Peyer's patch (tissue), 4 donors: ENCODE measurements at places on chromosomes 13 and 19. TPM values are rescaled to one million over a fixed set of nuclear protein-coding genes. Genes with fewer than 3 reads are reported as not detected.

- DNase-seq: no peak
Measured at GRCh38 chr19:40286971-40287421, 1.9 kb upstream of the AKT2 start.

DNA sequence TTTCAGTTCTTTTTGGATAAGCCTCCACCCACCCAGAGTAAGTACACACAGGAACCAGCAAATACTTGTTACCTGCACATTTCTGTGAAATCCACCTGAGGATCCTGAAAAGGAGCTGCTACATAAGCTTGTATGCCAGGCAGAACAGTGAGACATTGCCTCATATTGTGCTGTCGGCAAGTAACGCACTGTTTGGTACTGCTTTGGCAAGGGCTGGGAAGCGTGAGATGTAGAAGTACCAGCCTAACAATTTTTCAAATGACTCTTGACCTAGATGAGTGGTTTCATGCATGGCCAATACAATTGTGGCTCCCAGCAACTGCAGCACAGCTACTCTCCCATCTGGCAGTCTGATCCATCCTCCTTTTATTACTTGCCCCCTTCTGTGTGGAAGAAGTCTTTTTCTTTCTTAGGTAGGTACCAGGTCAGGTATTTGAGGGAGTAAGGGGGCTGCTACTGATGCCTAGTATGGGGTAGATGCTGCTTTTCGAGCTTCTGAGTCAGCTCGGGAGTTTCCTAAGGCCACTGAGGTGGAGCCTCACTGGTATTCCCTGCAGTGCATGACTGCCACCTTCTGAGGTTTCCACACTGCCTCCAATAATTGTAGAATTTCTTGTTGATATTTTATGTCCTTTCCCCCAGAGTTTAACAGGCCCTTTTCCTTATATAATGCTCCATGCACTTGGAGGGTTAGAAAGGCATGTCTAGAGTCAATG is 52.2 kb downstream of the ZNF737 start:
- DNase-seq: no peak

DNA sequence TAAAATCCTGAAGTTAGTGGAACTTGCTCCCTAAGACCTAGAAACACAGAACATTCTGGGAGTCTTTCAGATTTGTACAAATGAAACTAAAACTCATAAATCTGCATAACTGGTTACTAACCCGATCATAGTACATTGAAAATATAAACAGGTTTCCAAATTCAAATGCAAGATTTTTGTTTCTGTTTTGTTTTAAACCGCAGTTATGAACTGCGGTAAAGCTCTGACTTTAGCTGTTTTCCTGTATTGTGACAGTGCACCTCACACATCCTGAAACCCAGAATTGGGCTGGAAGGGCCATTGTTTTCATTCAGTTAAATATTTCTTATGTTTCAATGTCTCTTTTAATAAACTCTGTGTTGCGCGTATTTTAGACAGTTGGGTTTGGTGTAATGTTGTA is 204.7 kb downstream of the SHISA2 start:
- DNase-seq: no peak

- no peak for DNase-seq
Measured at GRCh38 chr19:463483-464207, 2.8 kb upstream of the SHC2 start.

GRCh38 chr19:42178791-42179674 is 38.4 kb downstream of the DEDD2 start:
- DNase-seq: no peak

DNA sequence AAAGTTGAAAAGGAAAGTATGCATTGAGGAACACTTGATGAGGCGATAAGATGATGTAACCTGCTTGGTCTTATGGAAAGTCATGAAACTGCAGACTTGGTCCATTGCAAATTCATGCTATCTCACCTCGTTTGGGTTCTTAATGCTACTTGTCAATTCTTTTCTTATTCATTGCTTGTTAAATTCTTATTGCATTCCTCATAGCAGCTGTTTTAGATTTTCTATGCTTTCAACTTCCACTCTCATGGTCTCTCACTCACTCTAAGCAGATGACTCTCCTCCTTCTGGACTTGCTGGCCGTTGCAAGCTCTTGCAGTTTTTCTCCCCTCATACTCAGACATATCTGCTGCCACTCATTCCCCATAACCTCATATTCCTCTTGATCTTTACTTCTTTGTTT is 67.8 kb upstream of the CSNK1A1L start:
- DNase-seq: no peak

DNA sequence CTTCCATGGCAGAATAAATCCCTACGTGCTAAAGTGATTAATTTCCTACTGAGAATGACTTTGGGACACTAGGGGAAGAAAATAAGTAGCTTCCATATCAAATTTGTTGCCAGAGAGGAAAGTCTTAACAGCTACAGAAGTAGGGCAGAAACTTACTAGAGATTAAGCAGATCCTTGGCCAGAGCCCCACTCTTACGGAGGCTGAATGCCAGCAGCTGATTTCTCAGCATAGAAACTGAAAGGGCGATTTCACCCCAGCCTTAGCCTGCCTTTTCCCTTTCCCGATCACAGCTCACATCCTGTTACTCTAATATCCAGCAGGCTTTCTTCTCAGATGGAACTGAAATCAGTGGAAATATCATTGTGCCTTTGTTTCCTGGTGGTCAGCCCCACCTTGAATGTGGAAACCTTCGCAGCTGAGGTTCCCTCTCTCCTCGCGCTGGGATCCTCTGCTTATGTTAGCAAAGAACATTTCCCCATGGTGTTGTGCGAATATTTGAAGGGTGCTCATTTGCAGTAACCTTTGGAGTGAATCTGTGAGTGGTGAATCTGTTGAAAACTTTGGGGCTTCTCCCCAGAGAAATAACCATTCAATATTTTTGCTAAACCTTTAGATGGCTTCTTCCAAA is 8.4 kb downstream of the FAM124A start:
- peak; percentile 58 for DNase-seq

GRCh38 chr19:12695096-12695495 is 1.3 kb downstream of the FBXW9 start:
- no peak for DNase-seq

- no peak for DNase-seq
Measured at GRCh38 chr13:64074971-64075474, 2659.4 kb upstream of the PCDH20 start.

DNA sequence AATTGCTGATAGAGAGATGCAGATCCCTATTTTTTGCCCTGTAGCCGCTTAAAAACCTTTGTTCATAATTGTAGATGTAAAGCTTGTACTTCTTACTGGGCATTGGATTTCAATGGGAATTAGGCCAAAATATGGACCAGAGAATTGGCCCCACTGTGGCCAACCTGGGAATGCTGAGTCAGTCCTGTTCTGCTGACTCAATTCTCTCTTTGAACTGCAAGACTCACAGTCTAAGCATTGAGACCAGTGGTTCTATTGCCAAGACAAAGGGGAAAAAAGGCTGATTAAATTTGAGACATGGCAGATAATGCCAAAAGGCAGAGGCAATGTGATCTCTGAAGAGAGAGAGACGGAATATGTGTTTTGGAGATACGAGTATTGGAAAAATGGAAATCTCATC is 72.5 kb upstream of the UBL3 start:
- no peak for DNase-seq

GRCh38 chr19:28350673-28351072 is 862.3 kb downstream of the UQCRFS1 start:
- no peak for DNase-seq

DNA sequence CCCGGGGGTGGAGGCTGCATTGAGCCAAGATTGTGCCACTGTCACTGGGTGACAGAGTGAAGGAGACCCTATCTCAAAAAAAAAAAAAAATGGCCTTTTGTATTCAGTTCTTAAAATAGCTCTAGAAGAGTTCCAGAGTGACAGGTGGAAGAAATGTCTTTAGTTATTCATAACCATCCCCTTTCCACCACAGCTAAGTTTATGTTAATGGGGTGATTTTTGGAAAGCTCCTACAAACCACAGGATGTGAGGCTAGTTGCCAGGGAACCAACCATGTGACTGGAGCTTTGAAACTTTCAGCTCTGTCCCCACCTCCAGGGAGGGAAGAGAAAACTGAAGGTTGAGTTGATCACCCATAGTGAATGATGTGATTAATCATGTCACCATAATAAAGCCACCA is 6.9 kb downstream of the ZNF490 start:
- no peak for DNase-seq

GRCh38 chr19:3359919-3360420 is 6.4 kb upstream of the NFIC start:
- DNase-seq: no peak

- no peak for DNase-seq
Measured at GRCh38 chr13:80196756-80197155, 144.2 kb downstream of the SPRY2 start.

- DNase-seq: no peak
Measured at GRCh38 chr13:107421028-107421427, 794.3 kb downstream of the LIG4 start.

DNA sequence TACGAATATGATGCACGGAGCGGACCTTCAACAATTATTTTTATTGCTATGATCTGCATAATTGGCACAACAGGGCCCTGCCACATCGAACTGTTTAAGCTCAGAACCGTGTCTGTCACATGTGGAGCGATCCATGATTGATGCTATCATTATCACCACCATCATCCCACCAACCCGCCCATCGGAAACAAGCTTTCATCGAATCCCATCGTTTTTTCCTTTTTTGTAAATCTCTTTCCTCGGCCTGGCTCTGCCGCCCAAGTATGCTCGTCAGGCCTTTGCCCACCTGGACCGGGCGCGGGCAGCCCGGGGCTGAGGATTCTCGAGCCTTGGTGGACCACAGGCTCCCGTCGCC is 533 bp upstream of the DCAF15 start:
- DNase-seq: no peak

- peak; percentile 67 for DNase-seq
Measured at GRCh38 chr19:16185768-16186123, 536 bp downstream of the FAM32A start.

GRCh38 chr13:67069117-67069767 is 160.9 kb downstream of the PCDH9 start:
- DNase-seq: no peak

DNA sequence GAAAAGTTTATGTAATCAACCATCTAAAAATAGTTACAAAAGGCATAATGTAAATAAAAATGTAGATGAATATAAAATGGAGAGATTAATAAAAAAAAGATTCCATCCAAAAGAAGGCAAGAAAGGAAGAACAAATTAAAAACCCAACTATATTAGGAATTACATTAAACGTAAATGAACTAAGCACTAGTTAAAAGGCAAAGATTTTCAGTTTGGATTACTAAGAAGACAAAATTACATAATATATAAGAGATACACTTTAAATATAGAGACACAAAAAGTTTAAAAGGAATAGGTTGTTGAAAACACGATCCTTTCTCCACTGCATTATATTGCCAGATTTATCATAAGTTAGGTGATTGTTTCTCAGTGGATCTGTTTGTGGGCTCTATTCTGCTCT is 27.3 kb downstream of the NUFIP1 start:
- DNase-seq: no peak

DNA sequence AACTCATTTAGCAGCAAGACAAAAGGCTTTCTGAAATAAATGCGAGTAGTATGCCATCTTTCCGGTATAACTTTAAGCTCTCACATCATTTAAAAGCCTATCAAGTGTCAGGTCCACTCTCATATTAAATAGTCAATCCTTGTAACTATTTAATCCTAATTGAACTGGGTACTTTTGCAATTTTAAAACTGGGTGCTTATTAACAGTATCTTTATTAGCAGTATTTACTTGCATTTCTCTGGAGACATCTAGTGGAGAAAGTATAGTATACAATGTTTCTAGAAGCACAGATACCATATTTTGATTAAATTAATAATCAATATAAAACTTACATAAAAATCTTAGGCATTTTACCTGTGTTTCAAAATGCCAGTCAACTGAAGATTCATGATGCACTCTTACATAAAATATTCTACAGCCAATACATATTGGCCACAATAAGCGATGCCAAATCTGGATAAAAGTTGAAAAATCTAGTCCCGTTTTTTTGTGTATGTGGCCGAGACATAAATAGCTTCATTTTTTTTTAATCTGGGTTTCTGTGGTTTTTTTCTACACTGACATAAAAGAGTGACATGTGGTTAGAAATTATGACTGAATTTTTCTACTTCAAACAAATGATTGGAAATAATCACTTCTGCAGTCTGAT is 4.3 kb upstream of the POSTN start:
- no peak for DNase-seq

- no peak for DNase-seq
Measured at GRCh38 chr13:85527316-85527715, 271.9 kb downstream of the SLITRK6 start.

- no peak for DNase-seq
Measured at GRCh38 chr19:48378194-48378570, 13.2 kb downstream of the KDELR1 start.

CGB8 gene
- total RNA-seq: not detected

ZNF534 gene
- total RNA-seq: not detected

CD33 gene
- total RNA-seq: 0.88 TPM

ZNF492 gene
- total RNA-seq: 0.38 TPM

ILF3 gene
- total RNA-seq: 227 TPM

TNNI3 gene
- not detected for total RNA-seq
